Stimulated activated CD8-positive, alpha-beta memory T cell treated with anti-CD3 and anti-CD28 coated beads, Interleukin-15, amount 100 ng/mL, for 4 hours (primary cell): ENCODE measurements at places on chromosomes 6 and 20.

- no peak for DNase-seq
Observed at GRCh38 chr6:135383301-135383700, 114.2 kb downstream of the AHI1 start.

DNA sequence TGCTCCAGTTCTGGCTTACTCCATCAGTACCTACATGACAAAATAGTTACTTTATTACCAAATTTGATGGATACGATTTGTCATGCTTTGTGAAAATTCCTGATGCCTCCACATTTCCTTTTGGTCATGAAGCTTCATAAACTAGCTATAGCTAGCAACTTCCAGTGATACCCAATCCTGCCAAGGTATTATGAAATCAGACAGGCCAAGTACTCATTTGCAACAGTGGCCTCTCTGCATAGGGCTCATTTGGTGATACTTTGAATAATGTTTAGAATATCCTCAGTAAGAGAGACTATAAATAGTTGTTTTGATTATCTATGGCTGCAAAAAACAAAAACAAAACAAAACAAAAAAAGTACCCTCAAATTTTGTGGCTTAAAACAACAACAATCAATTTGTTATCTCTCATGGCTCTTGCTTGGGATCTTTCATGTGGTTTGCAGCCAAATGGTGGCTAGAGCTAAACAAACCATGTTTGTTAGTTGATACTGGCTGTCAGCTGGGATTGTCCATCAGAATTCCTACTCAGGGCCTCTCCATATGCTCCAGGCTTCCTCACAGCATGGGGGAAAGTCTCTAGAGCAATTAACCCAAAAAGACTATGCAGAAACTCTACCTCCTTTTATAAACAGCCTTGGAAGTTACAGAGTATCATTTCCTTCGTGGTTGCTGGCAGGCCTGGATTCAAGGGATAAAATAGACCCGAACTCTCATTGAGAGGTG, 10.1 kb upstream of the PRL start:
- no peak for DNase-seq

- no peak for DNase-seq
Observed at GRCh38 chr6:17001188-17001587, 100.7 kb upstream of the STMND1 start.

DNA sequence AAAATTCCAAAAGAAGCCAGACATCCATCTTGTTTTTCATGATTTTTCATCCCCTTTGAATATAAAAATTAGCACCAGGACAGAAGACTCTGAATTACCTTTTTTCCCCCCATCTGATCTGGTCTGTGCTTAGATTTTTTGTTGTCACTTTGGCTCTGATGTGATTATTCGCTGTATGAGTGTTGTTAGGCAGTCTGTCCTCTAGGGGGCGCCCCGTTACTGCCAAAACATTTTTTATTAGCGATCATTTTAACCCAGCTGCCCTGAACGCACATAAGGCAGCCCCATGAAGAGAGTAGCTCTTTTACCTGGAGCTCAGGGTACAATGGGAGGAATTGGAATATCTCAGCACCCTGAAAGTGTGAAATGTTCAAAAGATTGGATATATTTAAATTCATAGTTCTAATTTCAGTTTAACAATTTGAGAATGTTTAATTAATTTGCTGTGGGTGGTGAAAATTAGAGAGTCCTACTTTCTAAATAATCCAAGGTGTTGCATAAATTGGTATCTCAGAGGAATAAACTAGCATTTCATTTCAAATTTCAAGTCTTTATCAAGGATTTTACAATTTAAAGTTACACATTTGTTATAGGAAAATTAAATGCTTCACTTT, 60.8 kb downstream of the PRPH2 start:
- DNase-seq: peak; percentile 51
